Central memory CD4-positive, alpha-beta T cell (primary cell): ENCODE measurements at places on chromosomes 5 and 9.

- no peak for DNase-seq
These were observed 279.7 kb downstream of the GADD45G start for GRCh38 chr9:89884356-89885083.

- peak; percentile 12 for DNase-seq
These were observed 117.4 kb upstream of the RORB start for GRCh38 chr9:74379718-74380117.

GRCh38 chr5:139670369-139671095 is 22.4 kb downstream of the CXXC5 start:
- DNase-seq: no peak

DNA sequence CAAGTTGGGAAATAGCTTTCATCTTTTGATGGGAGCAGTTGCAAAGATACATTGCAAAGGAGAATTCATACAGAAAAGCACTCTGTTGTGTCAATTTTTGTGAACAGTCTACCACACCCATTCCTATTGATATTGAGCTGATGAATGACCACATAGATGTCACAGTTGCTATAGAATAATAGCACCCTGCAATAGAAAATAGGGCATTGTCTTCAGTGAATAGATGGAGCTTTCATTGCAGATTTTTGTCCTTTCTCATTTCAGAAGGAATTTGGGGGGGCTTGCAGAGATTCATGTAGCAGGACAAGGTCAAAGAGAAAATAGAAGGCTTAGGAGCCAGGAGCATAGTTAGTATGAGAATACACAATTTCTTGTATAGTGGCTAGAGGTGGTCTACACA is 237.9 kb downstream of the TMEM38B start:
- no peak for DNase-seq

GRCh38 chr9:17229945-17230560 is 95.2 kb downstream of the CNTLN start:
- no peak for DNase-seq

DNA sequence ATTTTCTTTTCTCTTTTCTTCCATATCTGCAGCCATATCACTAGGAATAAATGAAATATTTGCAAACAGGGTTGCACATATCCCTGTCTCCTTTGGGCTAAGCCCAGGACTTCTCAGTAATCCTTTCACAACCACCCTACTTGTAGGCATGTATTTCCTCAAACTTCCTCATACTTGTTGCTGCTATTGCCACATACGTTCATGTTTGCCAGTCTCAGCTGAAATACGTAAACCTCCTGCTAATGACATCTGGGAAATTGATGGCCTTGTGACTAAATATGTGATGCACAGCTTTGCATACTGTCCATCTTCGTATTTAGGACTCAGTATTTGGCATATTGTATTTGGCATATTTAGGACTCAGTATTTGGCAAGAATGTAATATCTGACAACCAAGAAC is 224.6 kb downstream of the PLK2 start:
- DNase-seq: no peak

DNA sequence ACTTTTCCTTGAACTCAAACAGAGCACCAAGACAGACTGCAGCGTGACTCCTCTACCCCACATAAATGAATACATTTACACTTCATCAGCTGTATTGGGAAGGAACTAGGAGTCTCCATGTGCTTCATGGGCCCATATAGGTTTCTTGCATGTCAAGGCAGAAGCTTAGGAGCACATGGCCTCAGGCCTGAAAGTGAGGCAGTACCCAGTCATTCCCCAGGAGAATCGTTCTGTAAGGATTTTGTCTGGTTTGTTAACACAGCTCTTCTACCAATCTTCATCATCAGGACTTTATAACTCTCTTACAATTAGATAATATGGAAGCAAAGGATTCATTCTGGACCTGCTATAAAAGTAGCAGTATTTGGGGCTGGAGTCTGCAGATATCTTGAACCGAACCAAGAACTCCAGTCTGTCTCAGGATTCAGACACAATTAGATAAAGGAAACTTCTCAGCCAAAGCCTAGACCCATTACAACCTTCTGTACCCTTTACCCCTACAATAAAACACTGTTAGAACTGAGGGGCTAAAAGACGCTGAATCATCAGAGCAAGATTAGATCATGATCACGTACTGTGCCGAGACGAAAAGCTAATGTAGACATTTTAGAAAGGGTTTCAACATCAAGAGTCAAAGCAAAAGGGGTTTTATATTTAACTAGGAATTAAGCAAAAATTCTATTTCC is 385.5 kb upstream of the SLC30A5 start:
- no peak for DNase-seq

DNA sequence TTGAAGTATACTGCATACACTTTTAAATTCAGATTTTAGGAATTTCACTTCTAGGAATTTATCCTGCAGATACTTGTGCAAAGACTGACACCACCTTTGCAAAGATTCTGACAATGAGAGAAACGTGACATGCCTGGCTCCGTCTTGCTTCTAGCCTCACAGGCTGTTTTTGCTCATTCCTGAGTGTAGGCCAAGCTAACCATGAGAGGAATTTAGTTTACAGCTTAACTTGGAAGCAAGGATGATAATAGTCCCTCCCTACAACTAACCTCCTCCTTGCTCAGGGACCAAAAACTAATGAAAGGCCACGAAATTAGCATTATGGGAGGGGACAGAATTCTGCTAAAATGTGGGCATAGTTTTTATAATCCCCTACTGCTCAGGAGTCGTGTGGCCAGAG is 31.1 kb downstream of the C5orf22 start:
- DNase-seq: no peak

- no peak for DNase-seq
These were observed 247.4 kb downstream of the ARL15 start for GRCh38 chr5:54062958-54063357.

- peak; percentile 8 for DNase-seq
These were observed 494 bp downstream of the CERT1 start for GRCh38 chr5:75510836-75511434.

GRCh38 chr5:110512266-110512665 is 214.2 kb downstream of the TMEM232 start:
- no peak for DNase-seq

GRCh38 chr5:62561896-62562295 is 16.7 kb upstream of the LRRC70 start:
- DNase-seq: no peak

DNA sequence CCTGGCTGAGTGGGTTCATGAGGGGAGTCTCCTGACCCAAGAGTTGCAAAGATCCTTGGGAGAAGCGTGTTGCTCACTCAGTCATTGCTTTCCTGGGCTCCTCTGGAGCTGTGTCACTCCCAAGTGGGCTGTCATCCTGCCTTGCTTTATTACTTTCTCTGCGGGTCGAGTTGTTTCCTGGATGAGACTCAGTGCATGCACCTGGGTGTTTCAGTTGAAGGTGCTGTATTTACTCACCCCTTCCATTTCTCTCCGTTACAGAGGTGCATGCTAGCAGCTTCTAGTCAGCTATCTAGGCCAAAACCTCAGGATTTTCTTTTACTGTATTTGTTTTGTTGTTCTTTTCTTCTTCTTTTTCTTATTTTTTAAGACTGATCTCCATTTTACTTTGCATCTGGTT is 785.5 kb upstream of the EDIL3 start:
- no peak for DNase-seq

GRCh38 chr5:156584871-156585270 is 257.9 kb downstream of the SGCD start:
- DNase-seq: no peak

GRCh38 chr5:96936431-96937320 is 796 bp downstream of the LNPEP start:
- DNase-seq: peak; percentile 36

GRCh38 chr9:76713381-76713780 is 50.9 kb upstream of the PCA3 start:
- DNase-seq: no peak

- DNase-seq: no peak
These were observed 106.8 kb downstream of the NUDT12 start for GRCh38 chr5:103455796-103456195.
